ENCODE measurements at places on chromosomes 7 and 10. TPM values are rescaled to one million over a fixed set of nuclear protein-coding genes. Genes with fewer than 3 reads are reported as not detected.
A peak's percentile ranks its signal among the peaks of the same experiment; 100 is the strongest.

The OPALIN gene
- not detected for total RNA-seq

The ALOX5 gene
- 57.0 TPM for total RNA-seq

DNA sequence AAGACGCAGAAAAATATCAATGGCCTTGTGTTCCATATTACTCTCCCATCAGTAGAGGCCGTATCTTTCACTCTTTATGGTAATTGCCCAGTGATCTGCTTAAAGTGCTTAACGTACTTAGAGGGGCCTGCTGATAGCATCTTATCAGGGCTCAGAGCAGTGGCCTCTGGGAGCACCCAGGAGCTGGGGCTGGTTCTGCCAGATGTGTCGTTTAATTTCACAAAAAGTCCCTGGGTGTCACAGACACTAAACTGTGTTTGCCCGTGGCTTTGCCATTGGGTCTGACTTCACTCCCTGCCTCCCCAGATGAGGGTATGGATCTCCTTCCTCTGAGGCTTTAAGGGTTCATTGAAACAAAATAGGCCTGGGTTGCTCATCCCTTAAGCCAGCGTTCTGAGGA lies 435.3 kb downstream of the GATA3 start:
- H3K4me1 ChIP-seq = peaks cover 7% of the 10 kb centered on the region
- H3K27ac ChIP-seq = no peak overlapping the region
- no peaks in the 10 kb centered on the region for H3K36me3 ChIP-seq
- no peak overlapping the region for H3K4me3 ChIP-seq
- H3K27me3 ChIP-seq = no peaks in the 10 kb centered on the region
- DNase-seq = no peak

GRCh38 chr10:12194752-12195271 lies 879 bp downstream of the NUDT5 start:
- peak overlapping the region; percentile 90 for H3K27ac ChIP-seq
- H3K36me3 ChIP-seq = peaks cover 40% of the 10 kb centered on the region
- H3K27me3 ChIP-seq = no peaks in the 10 kb centered on the region
- peak overlapping the region; percentile 92 for H3K4me3 ChIP-seq
- H3K4me1 ChIP-seq = peaks cover 19% of the 10 kb centered on the region

DNA sequence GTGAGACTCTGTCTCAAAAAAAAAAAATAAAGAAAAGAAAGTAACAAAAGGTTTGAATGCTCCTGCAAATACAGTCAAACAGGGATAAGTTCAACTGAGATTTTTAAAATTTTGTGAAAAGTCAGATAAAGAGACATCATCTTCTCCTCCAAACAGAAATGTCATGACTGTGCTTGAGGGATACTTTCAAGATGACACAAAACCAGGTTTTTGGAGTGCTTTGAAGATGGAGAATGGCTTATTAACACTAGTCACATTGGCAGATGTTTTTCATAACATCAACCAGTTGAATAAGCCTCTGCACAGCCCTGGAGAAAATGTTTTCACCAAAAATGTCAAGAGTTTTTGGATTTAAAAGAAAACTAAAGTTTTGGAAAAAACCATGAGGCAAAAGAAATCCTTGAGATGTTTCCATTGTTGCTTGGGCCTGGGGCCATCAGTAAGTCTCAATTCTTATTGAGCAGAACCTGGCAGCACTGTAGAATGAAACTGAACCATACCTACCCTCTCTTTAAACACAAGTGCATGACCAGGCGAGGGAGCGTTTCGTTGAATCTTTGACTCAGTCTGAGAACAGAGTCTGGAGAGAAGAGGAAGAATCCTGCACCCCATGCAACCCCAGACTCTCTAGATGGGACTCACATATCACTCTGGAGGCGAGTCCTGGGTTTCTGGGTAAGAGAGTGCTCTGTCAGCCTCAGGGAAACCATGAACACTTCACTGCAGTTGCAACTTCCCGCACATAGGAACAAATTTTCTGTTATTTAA lies 37.4 kb upstream of the PRKCQ start:
- DNase-seq = no peak
- no peak overlapping the region for H3K4me3 ChIP-seq
- no peaks in the 10 kb centered on the region for H3K36me3 ChIP-seq
- H3K4me1 ChIP-seq = no peaks in the 10 kb centered on the region
- H3K27ac ChIP-seq = no peak overlapping the region
- H3K27me3 ChIP-seq = peaks cover 97% of the 10 kb centered on the region

GRCh38 chr7:106178593-106179134 lies 66.6 kb upstream of the SYPL1 start:
- H3K4me3 ChIP-seq = no peak overlapping the region
- DNase-seq = peak; percentile 58

DNA sequence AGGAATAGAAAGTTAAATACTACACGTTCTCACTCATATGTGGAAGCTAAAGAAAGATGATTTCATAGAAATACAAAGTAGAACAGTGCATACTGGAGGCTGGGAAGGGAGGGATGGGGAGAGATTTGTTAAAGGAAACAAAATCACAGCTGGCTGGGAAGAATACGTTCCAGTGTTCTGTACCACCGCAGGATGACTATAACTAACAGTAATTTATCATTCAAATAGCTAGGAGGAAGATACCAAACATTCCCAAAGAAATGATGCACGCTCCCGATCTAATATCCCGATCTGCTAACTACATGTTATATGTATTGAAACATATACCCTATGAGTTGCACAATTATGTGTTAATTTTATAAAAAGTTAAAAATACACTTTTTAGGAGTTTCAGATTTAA lies 162.3 kb downstream of the ZMYND11 start:
- H3K4me1 ChIP-seq = no peaks in the 10 kb centered on the region
- no peak overlapping the region for H3K4me3 ChIP-seq
- no peak overlapping the region for H3K27ac ChIP-seq
- no peaks in the 10 kb centered on the region for H3K27me3 ChIP-seq
- H3K36me3 ChIP-seq = no peaks in the 10 kb centered on the region

DNA sequence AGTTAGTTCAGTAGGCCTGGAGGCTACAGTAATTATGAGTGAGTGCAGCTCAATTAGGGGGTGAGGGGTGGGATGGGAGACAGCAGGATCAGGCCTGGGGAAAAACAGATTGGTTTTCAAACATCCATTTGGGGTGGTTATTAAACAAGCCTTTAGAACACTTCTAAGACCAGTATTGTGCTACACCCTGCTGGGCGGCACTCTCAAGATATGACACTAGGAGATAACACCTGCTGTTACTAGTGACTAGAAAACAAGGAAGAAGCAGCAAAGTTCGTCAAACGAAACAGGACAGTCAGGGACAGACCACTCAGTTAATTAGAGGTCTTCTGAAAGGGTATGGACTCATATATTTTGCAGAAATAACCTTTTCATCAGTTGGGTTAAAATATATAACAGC lies 353.6 kb downstream of the PTEN start:
- no peak overlapping the region for H3K4me3 ChIP-seq
- no peaks in the 10 kb centered on the region for H3K4me1 ChIP-seq
- DNase-seq = no peak
- H3K27ac ChIP-seq = no peak overlapping the region
- H3K27me3 ChIP-seq = no peaks in the 10 kb centered on the region

- peaks cover 35% of the 10 kb centered on the region for H3K27me3 ChIP-seq
- no peak overlapping the region for H3K27ac ChIP-seq
- H3K4me1 ChIP-seq = peaks cover 11% of the 10 kb centered on the region
- no peak for DNase-seq
- H3K36me3 ChIP-seq = no peaks in the 10 kb centered on the region
- no peak overlapping the region for H3K4me3 ChIP-seq
These were observed 10.2 kb downstream of the MYL10 start for GRCh38 chr7:101618916-101619315.

GRCh38 chr10:7572391-7572790 lies 94.4 kb downstream of the ITIH5 start:
- no peak overlapping the region for H3K27ac ChIP-seq
- no peaks in the 10 kb centered on the region for H3K36me3 ChIP-seq
- no peaks in the 10 kb centered on the region for H3K4me1 ChIP-seq
- peaks cover 7% of the 10 kb centered on the region for H3K27me3 ChIP-seq
- H3K4me3 ChIP-seq = no peak overlapping the region

Data from Calu3 (cell line).